ENCODE measurements at places on chromosomes 4 and X. TPM values are rescaled to one million over a fixed set of nuclear protein-coding genes. Genes with fewer than 3 reads are reported as not detected.

NLGN3 gene
- 0.03 TPM for total RNA-seq

HOPX gene
- 4.5 TPM for total RNA-seq

- DNase-seq = no peak
These were observed 23.1 kb downstream of the AFF2 start for GRCh38 chrX:148523303-148524080.

- DNase-seq = no peak
These were observed 102.3 kb downstream of the ADRA2C start for GRCh38 chr4:3868211-3869173.

DNA sequence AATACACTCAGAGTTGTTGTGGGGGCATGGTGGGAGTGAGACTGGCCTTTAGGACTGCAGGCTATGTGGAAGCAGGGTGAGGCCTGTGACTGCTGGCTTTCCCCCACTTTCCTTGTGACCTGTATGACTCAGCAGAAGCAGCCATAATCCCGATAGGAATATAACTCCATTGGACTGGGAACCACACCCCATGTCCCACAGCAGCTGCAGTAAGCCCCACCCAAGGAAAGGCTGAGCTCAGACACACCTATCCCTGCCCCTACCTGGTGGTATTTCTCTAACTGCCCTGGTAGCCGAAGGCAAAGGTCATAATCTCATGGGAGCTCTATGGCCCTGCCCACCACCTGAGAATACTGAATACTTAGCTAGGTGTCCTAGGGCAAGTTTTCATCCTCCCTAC is 169.3 kb downstream of the GC start:
- DNase-seq = no peak

All from foreskin keratinocyte (primary cell).